Activated CD8-positive, alpha-beta memory T cell treated with anti-CD3 and anti-CD28 coated beads for 24 hours (primary cell): ENCODE measurements at places on chromosomes 16 and 17.

GRCh38 chr17:7292729-7293128, 1.7 kb downstream of the YBX2 start:
- DNase-seq, result no peak

GRCh38 chr17:76989519-76989918, 121.3 kb downstream of the MGAT5B start:
- no peak for DNase-seq

GRCh38 chr16:85584819-85585282, 28.3 kb upstream of the GSE1 start:
- DNase-seq, result no peak

DNA sequence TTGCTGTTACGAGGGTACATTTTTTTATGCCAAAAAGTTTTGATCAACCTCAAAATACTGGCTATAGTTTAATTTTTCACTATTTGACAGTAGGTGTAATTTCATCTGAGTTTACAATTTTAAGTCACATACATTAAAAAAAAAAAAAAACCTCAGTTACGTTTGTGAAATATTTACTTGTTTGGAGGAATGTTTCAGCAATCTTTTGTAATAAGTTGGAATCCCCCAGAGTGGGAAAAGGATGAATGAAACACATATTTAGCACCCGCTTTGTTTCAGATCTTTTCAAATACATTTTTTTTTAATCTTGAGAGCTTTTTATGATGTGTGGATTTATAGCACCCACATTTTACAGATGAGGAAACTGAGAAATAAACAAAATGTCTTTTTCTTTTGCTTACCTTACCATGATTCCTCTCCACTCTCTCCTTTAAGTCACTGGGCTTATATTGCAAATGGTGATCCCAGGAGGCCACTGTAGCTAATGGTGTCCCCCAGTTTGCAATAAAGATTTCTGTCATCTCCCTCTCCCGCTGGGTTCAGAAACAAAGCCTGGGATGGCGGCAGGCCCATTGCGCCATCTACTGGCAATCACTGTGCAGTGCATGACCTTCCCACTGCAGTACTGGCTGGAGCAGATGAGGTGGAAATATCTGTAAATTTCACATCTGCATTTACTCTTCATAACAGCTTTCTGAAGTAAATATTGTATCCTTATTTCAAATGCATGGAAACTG, 27.7 kb downstream of the TBC1D3B start:
- peak; percentile 87 for DNase-seq

DNA sequence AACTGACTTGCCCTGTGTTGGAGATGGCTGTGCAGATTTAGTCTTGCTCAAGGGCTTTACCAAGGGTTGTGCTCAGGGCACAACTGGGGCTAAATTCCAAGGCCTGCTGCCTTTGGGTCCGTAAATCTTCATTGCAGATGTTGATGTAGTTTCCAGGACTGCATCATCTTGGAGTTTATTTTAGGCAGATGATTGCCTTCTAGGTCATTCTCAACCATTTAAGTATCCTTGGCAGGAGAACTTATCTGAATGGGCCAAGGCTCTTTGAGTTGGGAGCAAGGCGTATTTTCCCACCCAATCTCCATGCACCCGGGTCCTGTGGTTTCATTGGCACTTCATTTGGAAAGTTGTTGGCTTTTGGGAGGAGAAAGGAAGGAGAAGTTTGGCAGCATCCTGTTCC, 200.3 kb downstream of the MSI2 start:
- no peak for DNase-seq

DNA sequence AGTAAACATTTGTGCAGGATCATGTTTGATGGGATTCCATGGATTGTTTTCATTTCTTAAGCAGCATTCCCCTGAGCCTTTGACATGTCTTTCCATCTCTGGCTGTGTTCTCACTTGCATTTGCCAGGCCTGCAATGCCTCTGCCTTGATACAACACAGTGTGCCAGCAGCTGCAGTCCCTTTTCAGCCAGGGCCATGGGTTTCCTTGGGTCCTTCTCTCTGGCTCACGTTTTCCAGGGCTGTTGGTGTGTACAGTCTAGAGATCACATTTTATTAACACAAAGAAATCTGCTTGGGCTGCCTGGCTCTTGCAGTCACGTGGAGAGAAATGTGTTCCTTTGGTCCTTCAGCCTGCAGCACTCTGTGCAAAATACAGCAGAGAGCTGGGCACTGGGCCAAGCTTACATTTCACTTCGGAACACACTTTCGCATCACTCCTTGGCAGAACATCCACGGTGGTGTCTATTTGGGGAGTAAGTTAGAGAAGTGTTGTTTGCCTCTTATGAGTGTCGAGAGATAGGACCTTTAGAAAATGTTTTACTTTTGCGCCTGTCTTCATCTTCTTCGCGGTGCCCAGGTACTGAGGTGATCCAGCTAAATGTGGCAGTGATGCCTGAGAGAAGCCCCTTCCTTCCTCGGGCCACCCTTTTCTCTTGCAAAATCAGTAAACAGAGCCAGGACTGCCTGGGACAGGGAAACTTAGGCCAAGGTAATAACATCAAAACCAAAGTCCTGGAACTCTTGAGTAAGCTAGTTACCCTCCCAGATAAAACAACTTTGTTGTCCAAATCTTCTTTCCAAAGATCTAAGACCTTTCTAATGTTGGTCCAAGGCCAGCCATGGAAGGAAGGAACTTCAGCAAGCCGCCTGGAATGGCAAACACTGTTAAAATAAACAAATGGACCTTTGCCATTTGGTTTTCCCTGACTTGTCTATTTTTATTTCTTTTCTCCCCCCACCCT, 20.9 kb downstream of the HLF start:
- DNase-seq, result no peak

- DNase-seq, result no peak
Measured at GRCh38 chr17:82006468-82007227, 16.0 kb downstream of the CENPX start.

- no peak for DNase-seq
Measured at GRCh38 chr16:73176577-73177013, 128.7 kb upstream of the ZFHX3 start.

DNA sequence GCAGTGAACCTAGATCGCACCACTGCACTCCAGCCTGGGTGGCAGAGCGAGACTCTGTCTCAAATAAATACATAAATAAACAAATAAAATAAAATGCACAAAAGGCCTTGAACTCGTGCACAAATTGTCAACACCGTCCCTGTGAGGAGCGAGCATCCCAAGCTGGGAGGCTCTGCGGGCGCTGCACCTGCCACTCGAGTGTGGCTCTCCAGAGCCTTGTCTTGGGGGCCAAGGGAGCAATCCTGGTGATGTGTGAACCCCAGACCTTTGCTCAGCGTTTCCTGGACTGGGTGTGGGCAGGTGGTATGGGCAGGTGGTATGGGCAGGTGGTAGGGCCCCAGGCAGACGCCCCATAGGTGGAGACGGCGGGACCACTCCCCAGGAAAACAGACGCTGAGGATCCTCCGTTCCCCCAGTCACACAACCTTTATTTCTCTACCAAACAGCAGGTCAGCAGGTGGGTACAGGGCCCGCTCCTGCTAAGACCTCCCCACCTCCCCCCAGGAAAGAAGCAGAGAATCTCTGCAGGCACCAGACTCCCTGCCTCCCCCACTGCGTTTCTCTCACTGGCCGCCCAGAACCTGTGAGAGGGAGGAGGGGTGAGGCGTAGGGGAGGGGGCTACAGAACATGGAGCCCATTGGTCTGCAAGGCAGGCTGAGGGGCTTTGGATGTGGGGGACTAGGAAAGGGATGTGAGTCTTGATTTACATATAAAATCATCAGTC, 7.4 kb upstream of the P2RX1 start:
- no peak for DNase-seq

- no peak for DNase-seq
Measured at GRCh38 chr16:11626657-11627291, 40.1 kb upstream of the LITAF start.

DNA sequence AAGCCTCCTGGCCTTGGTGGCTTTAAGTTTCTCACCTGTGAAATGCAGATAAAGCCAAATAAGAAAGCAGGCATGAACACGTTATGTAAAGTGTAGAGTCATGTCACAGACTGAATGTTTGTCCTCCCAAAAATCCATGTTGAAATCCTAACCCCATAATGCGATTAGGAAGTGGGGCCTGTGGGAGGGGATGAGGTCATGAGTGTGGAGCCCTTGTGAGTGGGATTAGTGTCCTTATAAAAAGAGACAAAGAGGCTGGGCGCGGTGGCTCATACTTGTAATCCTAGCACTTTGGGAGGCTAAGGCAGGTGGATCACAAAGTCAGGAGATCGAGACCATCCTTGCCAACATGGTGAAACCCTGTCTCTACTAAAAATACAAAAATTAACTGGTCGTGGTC, 19.5 kb upstream of the C16orf78 start:
- no peak for DNase-seq

DNA sequence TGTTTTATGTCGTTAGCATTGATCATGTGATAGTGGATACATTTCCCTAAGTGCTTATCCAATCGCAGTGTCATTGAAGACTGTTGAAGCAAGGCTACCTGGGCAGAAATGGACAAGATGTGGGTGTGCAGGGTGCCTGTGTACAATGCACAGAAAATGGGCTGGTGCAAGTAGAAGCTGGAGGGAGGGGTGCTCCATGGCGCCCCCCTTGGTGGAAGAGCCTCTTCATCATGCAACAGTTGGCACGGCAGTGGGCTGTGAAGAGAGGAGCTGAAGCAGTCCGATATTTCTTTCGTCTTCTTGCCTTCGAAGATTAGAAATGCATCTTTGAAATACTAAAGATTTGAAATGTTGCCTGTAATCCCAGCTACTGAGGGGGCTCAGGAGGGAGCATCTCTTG, 100.5 kb downstream of the PLCG2 start:
- DNase-seq, result no peak

DNA sequence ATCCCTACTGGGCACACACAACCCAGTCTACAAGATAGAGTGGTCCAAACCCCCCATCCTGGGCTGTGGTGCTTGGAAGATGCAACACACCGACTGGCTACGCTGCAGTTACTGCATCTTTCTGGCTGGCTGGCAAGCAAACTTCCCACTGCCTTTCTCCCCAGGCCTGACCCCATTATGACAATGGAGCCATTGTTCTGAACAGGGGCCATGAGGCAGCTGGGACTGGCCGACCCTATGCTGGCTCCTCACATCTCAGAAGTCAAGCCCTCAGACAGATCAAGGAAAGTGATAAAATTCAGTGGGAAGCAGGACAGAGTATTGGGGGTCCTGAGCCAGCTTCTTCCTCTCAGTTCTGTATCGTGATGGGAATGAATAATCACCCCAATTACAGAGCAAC, 364.1 kb upstream of the ASIC2 start:
- DNase-seq, result no peak

- no peak for DNase-seq
Measured at GRCh38 chr16:12917246-12917645, 15.8 kb downstream of the SHISA9 start.

DNA sequence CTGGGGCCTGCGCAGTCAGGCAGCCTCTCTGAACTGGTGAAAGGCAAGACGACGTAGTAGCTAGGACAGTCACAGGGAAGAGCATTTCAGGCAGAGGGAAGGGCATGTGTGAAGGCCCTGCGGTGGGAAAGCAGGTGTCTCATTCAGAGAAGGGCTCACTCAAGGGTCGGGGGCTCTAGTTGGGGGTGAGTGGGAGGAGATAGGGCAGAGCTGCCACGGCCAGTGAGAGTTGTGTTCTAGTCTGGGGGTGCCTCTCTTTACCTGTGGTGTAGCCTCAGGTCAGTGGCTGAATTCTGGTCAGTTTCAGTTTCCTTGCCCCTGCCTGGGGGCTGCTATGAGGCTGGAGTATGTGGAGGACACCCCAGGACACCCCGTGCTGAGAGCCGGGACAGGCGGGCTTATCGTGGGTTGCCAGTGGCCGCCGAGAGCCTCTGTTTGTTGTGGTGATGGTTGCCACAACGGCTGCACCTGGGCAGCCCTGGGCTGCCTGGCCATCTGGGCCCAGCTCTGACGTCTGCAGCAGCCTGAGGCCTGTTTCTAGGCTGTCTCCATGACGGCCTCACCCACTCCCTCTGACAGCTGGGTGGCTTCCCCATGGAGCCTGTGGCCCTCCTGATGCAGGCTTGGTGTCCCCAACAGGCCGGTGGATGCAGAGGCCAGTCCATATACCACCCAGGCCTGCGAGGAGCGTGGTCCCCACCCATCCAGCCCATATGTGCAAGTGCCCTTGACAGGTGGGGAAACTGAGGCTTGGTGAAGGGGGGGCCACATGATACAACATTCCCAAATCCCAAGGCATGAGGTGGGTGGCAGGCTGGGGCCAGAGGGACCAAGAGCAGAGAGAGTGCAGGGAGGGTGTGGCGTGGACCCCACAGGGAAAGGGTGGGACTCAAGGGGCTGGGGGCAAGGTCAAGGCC, 10.8 kb downstream of the MAP2K3 start:
- DNase-seq, result no peak

- no peak for DNase-seq
Measured at GRCh38 chr17:69358688-69359596, 32.0 kb upstream of the ABCA5 start.

DNA sequence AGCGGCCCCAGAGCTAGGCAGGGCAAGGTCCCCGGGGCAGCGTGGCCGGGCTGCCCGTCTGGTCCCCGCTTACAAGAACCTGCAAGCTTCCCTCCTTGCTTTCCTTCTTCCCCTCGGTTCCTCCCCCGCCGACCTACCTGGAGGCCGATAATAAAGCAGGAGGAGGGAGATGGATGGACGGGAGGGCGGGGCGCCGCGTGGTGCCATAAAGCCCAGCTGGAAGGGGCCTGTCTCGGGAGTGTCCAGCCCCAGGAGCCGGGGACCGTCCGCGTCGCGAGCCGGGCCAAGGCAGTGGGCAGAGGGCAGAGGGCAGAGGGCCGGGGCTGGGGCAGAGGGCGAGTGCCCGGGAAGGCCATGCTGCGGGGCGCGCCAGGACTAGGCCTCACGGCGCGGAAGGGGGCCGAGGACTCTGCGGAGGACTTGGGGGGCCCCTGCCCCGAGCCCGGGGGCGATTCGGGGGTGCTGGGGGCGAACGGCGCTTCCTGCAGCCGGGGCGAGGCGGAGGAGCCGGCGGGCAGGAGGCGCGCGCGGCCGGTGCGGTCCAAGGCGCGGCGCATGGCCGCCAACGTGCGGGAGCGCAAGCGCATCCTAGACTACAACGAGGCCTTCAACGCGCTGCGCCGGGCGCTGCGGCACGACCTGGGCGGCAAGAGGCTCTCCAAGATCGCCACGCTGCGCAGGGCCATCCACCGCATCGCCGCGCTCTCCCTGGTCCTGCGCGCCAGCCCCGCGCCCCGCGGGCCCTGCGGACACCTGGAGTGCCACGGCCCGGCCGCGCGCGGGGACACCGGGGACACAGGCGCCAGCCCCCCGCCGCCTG, at the start of gene BHLHA9:
TSS of gene BHLHA9 (plus strand) at position 235 of the 820 bp plus-strand sequence. CDS start at position 355, 120 bp downstream.
- DNase-seq, result no peak

GRCh38 chr17:82376042-82376730, 4.6 kb downstream of the UTS2R start:
- no peak for DNase-seq

- DNase-seq, result no peak
Measured at GRCh38 chr16:74901606-74902005, 83.3 kb downstream of the WDR59 start.

GRCh38 chr17:66964930-66965800, 658 bp downstream of the CACNG4 start:
- DNase-seq, result no peak

GRCh38 chr16:27907457-27907972, 156.0 kb downstream of the GSG1L start:
- no peak for DNase-seq

- no peak for DNase-seq
Measured at GRCh38 chr17:5598457-5598856, 14.1 kb upstream of the NLRP1 start.
